ENCODE measurements at places on chromosomes 7 and 10.

GRCh38 chr7:146937836-146938235, 821.2 kb downstream of the CNTNAP2 start:
- no peak for DNase-seq

DNA sequence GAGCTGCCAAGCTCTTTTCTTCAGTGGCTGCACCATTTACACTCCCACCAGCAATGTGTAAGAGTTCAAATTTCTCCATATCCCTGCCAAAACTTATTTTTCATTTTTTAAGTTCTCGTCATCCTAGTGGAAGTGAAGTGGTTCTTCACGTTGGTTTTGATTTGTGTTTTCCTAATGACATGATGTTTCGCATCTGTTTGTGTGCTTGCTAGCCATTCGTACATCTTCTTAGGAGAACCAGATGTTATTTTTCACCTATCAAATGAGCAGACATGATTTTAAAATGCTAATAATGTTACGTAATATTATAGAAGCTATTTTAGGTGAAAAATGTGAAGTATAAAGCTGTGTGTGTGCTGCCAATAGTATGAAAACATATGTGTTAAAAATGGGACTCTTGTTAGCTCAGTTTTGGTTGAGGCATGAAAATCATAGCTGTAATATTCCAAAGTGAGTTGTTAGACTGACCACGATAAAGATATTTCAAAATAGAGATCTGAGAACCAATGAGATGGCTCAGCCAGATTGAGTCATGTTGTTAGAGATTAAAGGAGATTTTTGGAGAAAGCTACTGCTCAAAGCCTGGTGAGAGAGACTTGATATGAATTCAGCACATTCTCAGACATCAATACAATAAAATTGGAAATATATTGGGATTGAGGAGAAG, 25.9 kb upstream of the GALNT11 start:
- no peak for DNase-seq

DNA sequence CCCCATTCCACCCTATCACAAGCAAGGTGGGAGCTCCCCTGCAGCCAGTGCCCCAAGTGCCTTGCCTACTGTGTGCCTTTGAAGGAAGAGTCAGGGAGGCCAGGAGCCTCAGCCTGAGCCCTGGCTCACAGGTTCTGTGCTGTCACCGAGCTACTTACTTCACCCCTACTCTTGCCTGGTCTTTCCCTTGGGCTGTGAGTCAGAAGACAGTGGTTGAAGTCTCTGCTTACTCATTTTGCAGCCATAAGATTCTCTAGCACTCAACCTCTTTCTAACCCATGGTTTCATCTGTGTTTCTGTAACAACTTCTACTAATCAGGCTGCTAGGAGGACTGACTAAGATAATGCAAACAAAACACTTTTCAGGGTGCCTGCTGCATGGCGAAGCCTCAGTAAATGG, 114.5 kb downstream of the PLCE1 start:
- no peak for DNase-seq

- DNase-seq, result no peak
These were observed 169.6 kb downstream of the ZNF365 start for GRCh38 chr10:62543571-62544355.

GRCh38 chr7:112985377-112985987, 101.1 kb downstream of the GPR85 start:
- DNase-seq, result no peak

All from stimulated activated CD8-positive, alpha-beta memory T cell treated with anti-CD3 and anti-CD28 coated beads, Interleukin-12 subunit alpha, Interleukin-12 subunit beta, amount 100 ng/mL, for 1 hour (primary cell).